ENCODE measurements at places on chromosomes 12 and 14. TPM values are rescaled to one million over a fixed set of nuclear protein-coding genes. Genes with fewer than 3 reads are reported as not detected.

- DNase-seq = no peak
Measured at GRCh38 chr12:50740307-50740706, 23.6 kb upstream of the ATF1 start.

GRCh38 chr14:72904840-72905561 lies 11.1 kb upstream of the DPF3 start:
- peak; percentile 84 for DNase-seq

GRCh38 chr12:8572507-8572906 lies 31.8 kb upstream of the CLEC4E start:
- DNase-seq = no peak

MORN3 gene
- total RNA-seq = 1.4 TPM

HOXC10 gene
- total RNA-seq = 9.7 TPM

- no peak for DNase-seq
Measured at GRCh38 chr12:89203144-89203543, 149.2 kb downstream of the DUSP6 start.

DNA sequence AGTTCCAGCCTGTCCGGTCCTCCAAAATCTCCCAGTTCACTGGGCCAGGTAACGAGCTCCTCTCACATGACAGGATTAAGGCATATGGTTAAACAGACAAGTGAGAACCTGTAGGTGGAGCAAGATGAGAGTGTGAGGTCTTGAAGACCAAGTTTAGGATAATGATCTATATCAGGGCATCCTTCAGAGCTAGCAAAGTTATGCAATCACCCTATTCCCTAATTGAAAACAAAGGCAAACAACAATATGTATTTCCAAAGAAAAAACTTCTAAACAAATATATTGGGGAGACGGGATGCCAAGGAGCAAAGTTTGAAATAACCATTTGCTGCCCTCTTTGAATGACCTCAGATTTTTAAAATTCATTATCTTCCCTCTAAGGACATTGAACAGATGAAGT lies 571.2 kb downstream of the BCL11B start:
- no peak for DNase-seq

DNA sequence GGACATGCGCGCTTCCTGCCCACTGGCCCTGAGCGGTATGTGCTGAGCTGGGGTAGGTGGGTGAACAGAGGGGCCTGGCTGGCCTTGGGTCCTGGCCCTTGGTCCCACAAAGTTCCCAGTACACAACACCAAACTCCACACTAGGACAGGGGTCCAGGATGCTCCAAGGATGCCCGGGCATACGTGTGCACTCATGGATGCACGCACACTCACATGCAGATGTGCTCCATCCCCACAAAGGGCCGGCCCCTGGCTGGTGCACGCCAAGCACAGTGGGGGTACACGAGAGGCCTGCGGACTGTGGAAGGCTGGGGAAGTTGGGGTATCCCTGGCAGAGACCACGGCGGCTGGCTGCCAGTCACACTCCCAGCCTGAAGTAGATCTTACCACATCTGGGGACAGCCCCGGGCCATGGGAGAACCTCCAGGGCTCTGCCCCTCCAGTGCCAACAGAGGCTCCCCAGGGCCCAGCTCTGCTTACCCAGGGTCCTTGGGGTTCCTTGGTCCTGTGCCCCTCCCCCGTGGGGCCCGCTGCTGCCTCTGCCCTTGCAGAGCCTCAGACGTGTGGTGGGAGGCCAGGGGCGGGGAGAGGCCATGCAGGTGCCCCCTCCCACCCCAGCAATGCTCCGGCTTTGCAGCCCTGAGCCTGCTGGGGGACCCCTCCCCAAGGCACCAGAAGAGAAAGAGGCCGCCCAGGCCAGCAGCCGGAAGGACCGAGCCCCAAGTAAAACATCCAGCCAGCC lies 24.0 kb upstream of the NUDT14 start:
- DNase-seq = peak; percentile 95

Data from osteoblast (primary cell).